Renal cortex interstitium (tissue), 15 donors: ENCODE measurements at places on chromosomes 4 and X. TPM values are rescaled to one million over a fixed set of nuclear protein-coding genes. Genes with fewer than 3 reads are reported as not detected.

DNA sequence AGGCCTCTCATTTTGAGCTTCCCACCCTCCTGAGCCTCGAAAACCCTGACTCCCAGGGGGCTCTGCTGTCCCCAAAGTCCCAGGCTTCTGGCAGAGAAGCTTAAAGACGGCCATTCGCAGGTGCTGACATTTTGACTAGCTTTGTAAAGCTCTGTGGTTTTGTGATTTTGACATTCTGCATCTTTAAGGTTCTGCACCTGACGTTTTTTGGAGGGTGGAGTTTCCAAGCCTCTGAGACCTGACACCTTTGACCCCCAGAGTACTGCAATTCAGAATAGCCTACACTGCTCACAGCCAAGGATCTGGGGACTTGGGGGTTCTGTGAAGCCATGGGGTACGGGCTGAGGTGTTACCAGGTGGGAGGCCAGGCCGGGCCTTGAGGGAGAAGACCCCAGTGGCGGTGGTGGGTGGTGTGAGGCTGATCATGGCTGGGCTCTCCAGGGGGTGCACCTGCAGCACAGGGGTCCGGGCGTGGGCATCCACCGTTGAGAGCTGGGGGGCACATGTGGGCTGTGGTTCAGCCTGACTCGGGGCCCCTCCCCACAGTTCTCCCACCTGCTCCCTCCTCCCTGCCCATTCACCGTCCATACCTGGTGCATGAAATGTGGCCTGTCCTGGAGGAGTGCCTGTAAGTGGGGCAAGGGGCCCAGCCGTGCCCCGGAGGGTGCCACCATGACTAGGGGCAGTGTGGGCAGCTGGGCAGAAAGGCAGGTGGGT is 7.3 kb downstream of the FOXP3 start:
- DNase-seq: no peak

GRCh38 chrX:143240658-143241057 is 214.9 kb downstream of the SPANXN4 start:
- DNase-seq: no peak

Gene GAB3
- 2.2 TPM for polyA plus RNA-seq

DNA sequence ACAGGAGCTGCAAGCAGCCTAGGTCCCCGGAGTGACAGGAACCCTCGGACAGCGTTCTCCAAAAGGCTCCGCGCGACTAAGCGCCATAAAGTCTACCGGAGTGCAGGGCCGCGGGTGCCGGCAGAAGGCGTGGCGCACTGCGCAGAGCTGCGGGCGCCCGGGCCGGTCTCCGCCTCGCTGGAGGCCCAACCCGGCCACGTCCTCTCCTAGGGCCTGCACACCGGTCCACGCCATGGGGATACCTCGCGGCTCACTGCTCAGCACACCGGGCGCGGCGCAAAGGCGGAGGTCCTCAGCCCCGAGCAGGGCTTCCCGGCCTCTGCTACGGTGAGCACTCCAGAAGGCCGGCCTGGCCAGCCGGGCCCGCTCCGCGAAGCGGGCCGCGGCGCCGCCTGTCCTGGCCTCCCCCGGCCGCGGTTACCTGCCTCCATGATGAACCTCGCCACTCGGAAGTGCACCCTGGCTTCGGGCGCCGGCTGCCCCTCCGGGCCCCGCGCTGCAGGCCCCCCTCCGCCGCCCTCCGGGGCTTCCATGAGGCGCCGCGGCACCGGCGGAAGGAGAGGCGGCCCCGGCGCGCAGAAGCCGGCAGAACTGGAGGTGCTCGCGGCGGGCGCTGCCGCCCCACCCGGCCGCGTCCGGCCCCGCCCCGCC is at the start of gene CCNQ:
Gene CCNQ, minus strand, starts transcription at position 599 of the 651 bp plus-strand sequence. Its CDS starts 66 bp downstream, at position 533.
- no peak for DNase-seq
